T-helper 2 cell (primary cell): ENCODE measurements at places on chromosomes 7 and 10.

DNA sequence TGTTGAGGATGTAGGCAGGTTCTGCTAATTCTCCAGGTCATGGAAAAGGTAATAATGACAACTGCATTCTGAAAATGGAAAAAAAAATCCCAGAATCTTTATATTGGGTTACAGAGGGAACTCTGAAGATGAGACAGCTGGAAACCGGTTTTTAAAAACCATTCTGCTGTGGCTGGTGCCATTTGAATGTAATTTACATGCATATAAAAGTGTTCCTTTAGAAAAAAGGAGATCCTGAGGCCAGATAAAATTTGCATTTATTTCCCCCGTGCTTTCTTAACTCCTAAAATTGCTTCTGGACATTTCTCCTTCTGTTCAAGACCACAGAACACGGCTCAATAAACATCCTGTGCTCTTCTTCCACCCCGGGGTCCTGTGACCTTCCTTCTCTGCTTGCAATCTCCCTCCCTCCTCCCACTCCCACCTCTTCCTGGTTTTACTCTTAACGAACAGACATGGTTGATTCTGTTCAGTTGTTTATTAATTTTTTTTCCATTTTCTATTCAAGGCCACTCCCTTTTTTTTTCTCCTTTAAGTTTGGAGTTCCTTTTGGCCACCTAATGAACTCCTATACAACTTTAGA is 41.6 kb downstream of the SH2D4B start:
- no peak for DNase-seq

DNA sequence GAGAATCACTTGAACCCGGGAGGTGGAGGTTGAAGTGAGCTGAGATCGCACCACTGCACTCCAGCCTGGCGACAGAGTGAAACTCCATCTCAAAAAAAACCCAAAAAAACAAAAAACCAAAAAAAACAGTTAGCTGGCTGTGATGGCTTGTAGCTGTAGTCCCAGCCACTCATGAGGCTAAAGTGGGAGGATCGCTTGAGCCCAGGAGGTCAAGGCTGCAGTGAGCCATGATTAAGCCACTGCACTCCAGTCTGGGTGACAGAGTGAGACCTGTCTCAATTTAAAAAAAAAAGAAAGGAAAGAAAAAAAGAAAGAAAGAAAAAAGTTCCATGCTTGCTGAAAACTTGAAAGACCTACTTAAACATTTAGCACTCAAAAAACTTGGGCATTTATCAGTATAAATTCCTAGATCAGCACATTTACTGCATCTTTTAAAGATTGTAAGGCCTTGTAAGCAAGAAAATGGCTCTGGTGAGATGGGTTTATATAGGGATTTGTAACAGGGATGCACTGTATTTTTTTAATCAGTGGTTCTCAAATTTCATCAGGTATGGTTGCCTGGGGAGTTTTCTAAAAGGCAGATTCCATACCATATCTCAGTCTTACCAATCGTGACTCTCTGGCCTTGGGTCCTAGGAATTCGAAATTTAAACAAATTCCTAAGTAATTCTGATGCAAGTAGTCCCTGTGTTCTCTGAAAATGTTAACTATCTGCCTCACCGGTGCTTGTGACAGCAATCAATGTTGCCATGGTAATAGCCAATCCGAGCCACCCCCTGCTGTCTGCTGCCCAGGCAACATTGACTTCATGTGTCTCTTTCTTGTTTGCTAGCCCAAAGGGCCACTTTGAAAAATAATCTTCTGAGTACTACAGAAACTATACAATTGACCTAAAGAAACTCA is 11.5 kb upstream of the NT5C2 start:
- no peak for DNase-seq

- DNase-seq: no peak
Measured at GRCh38 chr7:7104314-7104698, 78.0 kb upstream of the C1GALT1 start.

DNA sequence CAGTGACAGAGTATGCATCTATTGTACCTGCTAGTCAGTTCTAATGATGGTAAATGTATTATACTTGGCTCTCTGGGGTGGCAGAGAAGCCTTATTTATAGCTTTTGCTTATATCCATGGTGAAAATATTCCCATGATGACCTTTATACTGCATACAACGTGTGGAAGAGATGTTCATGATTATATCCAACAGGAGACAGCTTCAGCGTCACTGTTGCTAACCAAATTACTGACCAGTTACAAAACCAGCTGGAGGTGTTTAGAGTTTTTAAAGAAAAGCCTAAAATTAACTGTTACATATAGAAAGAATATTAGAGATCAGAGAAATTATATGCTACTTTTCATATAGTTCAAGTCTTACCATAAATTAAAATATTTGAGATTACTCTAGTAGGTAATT is 280.8 kb downstream of the ETV1 start:
- no peak for DNase-seq

- DNase-seq: no peak
Measured at GRCh38 chr7:44646176-44646920, 39.9 kb downstream of the OGDH start.

DNA sequence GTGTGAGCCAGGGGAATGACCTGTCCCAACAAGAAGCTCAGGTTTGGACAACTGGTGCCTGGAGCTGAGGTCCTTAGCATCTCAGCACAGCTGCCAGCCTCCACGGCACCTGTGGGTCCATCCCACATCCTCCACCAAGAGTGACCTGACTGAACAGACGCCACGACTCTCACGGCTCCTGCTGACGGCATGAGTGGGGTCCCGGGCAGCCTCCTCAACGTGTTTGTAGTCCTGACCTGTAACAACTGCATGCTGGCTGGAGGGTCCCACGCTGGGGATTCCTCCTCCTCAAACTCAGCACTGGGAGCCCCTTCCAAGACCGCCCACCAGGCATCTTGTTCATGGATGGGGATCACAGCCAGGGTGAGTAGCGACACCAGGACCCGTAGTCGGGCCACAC is 36.2 kb downstream of the FAM20C start:
- DNase-seq: no peak

DNA sequence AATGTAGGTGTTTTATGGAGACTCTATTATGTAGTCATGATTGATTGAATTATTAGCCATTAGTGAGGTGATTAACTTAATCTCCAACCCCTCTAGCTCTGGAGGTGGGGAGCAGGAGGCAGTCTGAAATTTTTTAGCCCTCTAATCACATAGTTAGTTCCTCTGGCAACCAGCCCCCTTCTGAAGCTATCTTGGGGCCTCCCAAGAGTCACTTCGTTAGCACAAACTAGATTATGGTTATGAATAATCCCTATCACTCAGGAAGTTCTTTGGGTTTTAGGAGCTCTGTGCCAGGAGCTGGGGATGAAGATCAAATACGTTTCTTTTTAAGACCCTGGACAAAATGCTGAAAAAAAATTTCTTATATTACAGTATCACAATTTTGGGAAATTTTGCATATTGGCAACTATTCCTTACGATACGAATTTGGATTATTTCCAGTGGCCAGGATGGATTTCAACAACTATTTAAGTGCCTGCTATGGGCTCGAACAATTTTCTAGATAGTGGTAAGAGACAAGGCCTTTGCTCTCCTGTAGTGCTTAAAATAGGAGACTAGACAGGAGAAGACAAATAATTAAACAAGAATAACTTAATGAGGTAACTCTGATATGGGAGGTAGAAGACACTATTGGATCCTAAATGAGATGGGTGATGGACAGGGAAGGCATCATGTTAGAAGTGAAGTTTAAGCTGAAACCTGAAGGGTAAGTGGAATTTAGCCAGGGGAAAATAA is 52.9 kb downstream of the BTAF1 start:
- no peak for DNase-seq

GRCh38 chr7:1025743-1026581 is 18.4 kb upstream of the GPR146 start:
- DNase-seq: no peak

- DNase-seq: no peak
Measured at GRCh38 chr7:71095266-71095860, 36.6 kb upstream of the GALNT17 start.

DNA sequence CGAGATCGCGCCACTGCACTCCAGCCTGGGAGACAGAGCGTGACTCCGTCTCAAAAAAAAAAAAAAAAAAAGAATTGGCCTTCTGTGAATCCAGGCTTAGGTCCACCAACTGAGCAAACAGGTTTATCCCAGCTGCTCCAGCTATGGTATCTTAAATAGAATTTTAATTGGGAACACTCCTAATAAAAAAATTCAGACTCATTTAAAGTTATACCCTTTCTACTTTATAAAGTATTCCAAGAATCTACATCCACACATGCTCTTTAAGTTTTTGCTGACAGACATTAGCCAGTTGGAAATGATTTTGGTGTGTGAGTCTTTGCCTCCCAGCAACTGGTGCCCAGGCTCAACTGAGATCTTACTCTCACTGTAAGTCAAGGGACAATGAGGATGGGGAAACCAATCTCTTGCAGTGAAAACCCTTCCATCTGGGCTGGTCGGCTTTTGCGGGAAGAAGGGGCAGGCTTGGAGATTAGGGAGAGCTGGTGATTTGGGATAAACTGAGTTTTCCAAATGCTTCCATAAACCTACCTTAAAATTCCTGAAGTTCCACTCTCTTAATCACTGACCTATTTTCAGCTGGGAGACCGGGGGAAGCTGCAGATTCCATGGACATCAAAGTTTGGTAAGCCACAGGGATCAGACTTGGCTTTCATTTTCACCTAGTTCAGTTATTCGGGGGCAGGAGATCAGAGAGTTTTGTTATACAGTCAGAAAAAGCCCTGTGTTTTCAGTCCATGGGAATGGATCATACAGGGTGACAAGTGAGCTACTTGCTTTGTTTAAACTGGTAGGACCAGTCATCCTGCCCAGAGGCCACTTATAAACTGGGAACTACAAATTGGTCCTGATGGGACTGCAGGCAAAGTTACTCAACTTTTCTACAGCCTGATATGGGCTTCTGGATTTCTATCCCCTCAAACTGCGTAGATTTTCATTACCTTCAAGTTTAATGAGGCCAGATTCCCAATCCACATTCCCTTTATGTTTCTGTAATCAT is 89.3 kb upstream of the ZNF746 start:
- no peak for DNase-seq

DNA sequence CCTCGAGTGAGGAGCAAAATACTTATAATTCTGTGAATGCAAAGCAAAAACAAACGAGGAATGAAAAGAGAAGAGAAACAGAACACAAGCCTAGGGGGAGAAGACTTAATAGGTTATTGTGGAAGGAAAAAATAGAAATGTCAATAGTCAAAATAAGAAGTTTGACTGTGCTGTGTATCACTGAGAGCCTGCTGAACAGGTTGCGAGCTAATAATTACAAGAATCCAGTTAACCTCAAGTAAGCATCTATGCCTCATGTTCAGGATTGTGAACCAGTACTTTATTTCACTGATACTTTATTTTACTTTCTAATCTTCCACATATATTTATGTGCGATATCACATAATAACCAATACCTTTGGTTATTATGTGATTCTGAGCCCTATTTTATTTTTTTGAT is 316.7 kb downstream of the OTUD1 start:
- DNase-seq: no peak

DNA sequence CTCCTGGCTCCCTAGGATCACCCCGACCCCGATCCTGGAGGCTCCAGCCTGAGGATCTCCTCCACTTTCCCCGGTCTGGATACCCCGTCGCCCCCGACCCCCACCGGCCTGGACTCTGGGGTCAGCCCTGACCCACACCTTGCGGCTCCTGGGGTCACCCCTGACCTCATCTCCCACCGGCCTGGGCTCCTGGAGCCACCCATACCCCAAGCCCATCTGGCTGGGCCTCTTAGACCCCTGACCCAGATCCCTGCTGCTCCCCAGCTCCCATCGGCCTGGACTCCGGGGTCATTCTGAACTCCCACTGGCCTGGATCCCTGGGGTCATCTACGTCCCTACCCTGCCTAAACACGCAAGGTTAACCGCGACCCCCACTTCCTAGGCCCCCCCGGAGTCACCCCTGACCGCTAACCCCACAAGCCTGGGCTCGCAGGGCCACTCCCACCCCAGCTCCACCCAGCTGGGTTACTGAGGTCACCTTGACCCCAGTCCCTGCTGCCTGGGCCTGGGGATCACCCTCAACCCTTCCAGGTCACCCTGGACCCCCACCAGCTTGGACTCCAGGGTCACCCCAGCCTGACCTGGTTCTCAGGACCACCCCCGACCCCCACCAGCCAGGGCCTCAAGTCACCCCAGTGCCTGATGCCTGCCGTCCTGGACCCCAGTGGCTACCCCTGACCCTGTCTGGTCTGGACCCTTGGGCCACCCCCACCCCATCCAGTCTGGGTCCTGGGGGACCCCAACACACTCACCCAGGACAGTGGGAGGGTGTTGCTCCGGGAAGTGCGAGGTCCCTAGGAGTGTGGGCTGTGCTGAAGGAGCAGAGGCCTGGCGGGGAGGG is 1.2 kb downstream of the FOXK1 start:
- peak; percentile 13 for DNase-seq

GRCh38 chr7:129774359-129774758 is 162.8 kb downstream of the NRF1 start:
- DNase-seq: no peak

GRCh38 chr7:109407756-109408155 is 838.1 kb downstream of the DNAJB9 start:
- DNase-seq: no peak

DNA sequence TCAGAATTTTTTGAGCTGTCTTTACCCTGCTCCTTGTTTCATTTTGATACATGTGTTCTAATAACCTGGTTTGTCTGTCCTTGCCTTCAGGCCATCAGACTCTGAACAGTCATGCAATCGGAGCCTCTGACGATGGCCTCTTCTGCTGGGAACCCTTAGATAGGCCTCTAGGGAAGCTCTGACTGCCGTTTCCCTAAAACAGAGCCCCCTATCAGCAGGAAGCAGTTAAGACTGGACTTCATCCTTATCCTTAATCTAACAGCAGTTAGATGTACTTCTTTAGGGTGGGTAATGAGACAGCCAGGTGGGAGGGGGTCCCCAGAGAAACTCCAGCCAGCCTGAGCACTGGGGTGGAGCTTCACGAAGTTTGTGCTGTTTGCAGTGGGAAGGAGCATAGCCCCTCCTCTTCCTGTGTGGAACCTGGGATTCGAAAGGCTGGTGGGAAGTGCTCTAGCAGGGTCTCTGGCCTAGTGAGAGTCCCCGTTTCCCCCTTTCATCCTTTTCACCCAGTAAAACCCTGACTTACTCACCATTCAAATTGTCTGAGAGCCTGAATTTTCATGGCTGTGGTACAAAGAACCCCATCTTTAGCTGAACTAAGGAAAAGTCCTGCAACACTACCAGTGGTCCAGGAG is 28.4 kb upstream of the SORCS3 start:
- DNase-seq: no peak

GRCh38 chr10:77899080-77899477 is 27.5 kb downstream of the DLG5 start:
- DNase-seq: no peak

DNA sequence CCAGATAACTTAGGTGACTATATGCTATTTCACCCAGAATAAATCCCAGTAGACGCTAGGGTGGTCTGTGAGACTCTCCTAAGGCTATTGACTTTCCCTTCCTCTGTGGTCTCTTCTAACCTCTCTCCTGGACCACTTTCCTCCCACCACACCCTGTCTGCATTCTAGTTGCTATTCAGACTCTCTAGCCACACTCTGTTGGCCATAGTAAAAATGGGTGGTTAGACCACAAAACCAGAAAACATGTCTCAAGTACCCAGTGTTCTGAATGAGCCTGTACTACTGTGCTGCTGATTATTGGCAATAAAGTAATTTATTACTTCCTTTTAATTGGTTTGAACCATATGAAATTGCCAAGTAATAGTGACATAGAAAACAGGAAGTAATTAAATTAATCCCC is 240.8 kb downstream of the KIF20B start:
- no peak for DNase-seq

- DNase-seq: no peak
Measured at GRCh38 chr7:132750530-132751217, 174.4 kb upstream of the PLXNA4 start.

- no peak for DNase-seq
Measured at GRCh38 chr10:127952575-127952869, 45.6 kb downstream of the PTPRE start.
